ENCODE measurements at places on chromosomes 3 and 15.

DNA sequence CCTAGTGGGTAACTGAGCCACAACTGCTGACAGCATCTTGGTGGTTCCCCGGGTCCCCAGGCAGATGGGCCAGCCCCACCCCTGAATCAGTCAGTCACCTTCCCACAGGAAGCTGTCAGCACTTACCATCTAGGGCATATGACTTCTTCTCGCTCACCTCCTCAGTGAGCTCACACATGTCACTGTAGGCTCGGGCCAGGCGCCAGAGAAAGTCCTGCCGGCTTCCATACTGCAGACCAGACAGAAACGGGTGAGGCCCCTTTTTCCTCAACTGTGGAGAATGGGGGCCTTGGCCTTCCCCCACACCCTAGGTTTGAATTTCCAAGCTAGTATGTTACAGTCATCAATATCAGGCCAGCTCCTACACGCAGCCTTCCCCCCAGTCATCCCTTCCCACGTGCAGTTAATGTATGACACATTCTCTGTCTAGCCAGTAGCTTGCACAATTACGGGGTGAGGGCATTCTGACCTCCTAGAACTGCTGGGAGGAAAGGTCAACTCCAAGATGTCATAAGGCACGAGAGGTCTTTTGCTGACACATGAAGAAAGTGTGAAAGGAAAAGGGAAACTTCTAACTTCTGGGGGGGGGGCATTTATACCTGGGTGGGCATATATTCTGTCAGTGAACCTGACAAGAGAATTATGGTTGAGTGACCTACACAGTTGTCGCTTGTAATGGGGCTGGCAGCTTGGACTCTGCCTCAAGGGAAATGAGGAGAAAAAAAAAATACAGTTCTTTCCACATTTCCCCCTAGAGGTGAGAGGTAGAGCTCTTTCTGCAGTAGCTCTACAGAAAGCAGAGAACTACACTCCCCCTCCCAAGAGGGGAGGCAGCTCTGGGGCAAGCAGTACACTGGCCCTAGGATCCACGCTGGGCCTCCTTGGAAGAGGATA is 10.9 kb downstream of the RMDN3 start:
- DNase-seq, result no peak

GRCh38 chr15:88115486-88116152 is 140.9 kb downstream of the NTRK3 start:
- no peak for DNase-seq

DNA sequence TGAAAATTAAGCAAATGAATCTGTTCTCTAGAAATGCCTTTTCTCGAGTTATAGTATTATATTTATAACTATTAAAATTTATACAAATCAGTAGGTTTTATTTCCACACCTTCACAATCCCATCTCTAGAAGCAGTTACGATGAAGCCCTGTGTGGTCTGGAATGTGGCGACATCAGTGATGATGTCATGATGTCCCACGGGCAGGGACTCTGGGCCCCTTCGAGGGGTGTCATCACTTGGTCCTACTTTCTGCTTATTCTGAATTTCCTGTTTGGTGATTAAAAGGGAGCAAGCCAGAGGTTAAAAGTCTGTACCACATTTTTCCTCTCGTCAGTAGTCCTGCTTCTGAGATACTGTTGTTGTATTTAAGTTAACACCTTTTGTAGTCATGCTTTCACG is 67.4 kb downstream of the PIK3R4 start:
- no peak for DNase-seq

DNA sequence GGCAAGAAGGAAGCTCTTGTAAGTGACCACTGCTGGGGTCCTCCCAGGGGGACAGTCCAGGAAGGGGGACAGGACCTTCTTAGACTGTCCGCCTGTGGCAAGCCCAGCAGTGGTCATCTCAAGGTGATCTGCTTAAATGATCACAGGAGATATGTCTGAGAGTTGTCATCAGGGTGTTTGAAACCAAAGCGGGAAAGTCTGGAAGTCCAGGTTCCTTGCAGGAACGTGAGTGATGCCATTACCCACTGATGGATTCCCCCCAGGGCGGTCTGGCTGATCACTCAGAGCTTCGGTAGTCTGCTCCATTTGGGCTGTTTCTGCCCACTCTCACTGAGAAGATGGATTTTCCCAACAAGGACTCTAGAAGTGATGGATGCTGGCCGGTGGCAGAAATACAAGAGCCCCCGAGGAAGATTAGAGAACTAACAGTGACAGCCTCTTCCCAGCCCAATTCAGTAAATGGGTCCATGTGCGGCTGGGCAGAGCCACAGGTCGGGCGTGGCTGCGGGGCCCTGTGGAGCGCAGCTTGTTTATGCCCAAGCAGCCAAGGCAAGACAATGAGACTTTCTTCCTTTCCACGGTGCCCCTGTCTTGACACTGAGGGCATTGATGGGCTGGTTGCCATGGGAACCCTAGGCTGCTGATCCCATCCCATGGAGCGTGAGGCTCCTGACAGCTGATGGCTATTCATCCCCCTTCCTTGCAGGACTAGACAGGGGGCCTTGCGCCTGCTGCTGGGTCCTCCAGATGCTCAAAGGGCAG is 9.5 kb downstream of the PCSK6 start:
- DNase-seq, result no peak

- DNase-seq, result no peak
These were observed 153.3 kb downstream of the USP13 start for GRCh38 chr3:179806177-179806576.

- no peak for DNase-seq
These were observed 220.2 kb downstream of the NTRK3 start for GRCh38 chr15:88036154-88036839.
